Activated CD4-positive, alpha-beta memory T cell treated with anti-CD3 and anti-CD28 coated beads for 36 hours (primary cell): ENCODE measurements at places on chromosomes 5 and 9. TPM values are rescaled to one million over a fixed set of nuclear protein-coding genes. Genes with fewer than 3 reads are reported as not detected.

Gene INSL6
- total RNA-seq, result not detected

Gene GARNL3
- total RNA-seq, result 3.5 TPM

Gene PAXX
- total RNA-seq, result 71.2 TPM

DNA sequence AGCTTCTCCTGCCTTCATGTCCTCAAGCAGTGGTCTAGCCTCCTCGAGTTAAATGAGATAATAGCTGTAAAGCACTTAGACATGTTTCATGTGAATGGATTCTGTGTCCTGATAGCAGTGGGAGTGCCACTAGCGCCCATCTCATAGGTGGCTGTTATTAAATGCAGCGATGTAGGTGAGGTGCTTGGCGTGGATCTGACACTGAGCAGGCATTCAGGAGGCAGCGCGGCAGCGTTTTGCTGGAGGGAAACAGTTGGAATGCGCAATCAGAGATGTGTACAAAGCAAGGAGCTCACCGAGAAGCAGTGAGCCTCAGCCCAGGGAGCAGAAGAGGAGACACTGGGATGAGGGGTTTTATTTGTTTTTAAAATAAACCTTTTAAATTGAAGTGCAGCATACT is 106.6 kb downstream of the RGS3 start:
- no peaks in the 10 kb centered on the region for H3K27me3 ChIP-seq
- no peak overlapping the region for H3K27ac ChIP-seq
- no peak overlapping the region for H3K4me3 ChIP-seq

- no peak for DNase-seq
- H3K4me3 ChIP-seq, result no peak overlapping the region
- peaks cover 8% of the 10 kb centered on the region for H3K4me1 ChIP-seq
Measured at GRCh38 chr5:147448766-147449165, 61.1 kb downstream of the DPYSL3 start.

DNA sequence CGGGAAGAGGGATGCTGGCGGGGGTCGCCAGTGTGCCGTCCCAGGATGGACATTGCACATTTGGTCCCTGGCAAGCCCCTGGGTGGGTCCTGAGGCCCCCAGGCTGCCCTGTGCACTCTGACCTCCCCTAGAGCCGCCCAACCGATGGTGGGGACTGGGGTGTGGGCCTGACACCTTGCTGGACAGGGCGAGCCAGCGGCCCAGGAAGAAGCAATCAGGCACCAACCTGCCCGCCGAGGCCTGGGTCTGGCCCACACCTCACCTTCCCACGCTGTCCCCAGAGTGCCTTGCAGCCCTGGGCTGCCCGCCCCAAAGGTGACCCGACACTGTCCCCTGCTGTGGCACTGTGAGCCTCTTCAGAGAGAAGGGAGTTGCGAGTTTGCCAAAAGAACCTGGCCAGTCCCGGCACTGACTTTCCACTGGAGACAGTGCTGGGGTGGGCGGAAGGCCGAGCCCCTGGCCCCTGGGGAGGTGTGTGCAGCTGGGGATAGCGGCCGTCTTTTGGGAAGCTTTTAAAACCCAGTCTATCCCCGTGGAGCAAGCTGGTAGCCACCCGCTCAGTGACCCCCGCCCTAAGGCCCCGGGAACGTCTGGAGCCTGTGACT is 12.0 kb upstream of the NRARP start:
- H3K4me1 ChIP-seq, result no peaks in the 10 kb centered on the region
- no peaks in the 10 kb centered on the region for H3K36me3 ChIP-seq
- peaks cover 5% of the 10 kb centered on the region for H3K27me3 ChIP-seq
- no peak overlapping the region for H3K27ac ChIP-seq
- no peak overlapping the region for H3K4me3 ChIP-seq
- DNase-seq, result no peak

DNA sequence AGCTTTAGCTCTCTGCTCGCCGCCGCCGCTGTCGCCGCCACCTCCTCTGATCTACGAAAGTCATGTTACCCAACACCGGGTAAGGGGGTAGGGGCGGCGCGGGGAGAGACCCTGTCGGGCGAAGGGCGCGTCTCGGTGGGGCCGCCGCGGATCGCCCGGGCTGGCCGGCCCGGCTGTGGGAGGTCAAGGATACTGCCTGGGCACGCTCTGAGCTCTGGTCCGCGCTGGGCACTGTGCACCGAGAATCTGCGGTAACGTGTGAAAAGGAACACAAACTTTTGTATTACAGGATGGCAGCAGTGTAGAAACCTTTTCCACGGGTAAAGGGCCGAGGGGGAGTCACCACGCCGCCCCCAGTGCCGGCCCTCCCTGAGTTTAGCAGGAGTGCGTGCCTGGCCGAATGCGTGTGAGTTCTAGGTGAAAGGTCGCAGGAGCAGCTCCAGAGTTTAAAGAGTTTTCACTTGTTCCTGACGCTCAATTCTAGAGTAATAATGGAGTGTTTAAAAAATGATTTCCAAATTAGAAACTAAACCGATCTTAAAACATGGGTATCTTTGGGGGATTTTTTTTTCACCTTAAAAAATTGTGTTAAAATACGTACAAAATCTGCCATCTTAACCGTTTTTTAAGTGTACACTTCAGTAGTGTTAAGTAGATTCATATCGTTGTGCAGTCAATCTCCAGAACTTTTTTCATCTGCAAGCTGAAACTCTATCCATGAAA is at the start of gene HSDL2:
Gene HSDL2 (plus strand): TSS at position 7 of the 723 bp plus-strand sequence. CDS start 56 bp downstream, at position 63.
- peak within 1 kb of the TSS; percentile 97 for H3K4me3 ChIP-seq
- peak; percentile 51 for DNase-seq
- peaks cover 40% of the 10 kb centered on the region for H3K4me1 ChIP-seq
- H3K27ac ChIP-seq, result peak within 1 kb of the TSS; percentile 98
- H3K36me3 ChIP-seq, result no peaks in the 10 kb centered on the region

DNA sequence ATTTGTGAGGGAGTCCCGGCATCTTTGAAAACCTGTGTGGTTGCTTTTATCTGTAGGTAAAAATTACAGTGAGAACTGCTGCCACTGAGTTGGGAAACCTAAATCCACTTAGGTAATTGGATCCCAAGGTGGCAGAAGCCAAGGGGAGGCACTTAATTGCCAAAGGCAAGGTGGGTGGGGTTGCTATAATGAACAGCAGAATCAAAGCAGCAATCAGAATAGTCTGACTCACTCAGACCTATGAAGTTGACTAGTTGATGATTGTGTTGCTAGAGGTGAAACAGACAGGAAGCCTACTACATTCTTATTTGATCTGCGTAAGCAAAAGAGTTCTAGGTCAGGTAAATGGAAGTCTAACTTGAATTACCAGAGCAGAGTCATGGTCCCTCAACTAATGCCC is 17.3 kb upstream of the BICD2 start:
- H3K27ac ChIP-seq, result no peak overlapping the region
- H3K36me3 ChIP-seq, result no peaks in the 10 kb centered on the region
- H3K4me1 ChIP-seq, result no peaks in the 10 kb centered on the region

DNA sequence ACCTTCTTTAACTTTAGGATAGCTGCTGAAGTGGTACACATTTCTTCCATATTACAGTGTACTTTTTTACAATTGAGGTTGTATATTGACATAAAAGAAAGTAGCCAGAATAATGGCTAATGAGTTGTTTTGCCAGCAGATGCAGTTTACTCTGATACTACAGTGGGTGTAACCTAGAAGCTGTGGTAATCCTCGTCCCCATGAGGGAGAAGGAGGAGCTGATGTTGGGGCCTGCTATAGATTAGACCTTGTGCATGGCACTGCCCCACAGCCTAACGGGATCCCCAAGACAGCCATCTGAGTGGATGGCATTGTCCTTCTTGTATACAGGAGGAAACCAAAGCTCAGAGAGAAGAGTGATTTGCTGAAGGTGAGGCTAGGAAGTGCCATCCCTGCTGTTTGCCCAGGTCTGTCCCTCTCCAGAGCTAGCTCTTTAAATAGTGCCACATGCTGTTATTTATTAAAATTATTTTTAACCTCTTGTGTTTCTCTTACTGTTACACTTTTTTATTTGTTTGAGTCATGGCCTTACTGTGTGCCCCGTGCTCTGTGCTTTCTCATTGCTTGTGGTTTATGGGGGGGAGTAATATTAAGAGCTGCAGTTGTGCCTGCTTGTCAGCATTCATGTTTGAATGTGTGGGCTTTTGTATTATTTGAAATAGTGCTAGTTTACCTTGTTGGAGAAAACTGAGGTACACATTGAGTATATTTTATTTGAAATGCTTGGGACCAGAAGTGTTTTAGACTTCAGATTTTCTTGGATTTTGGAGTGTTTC is 65.3 kb downstream of the ICE1 start:
- no peak for DNase-seq
- H3K36me3 ChIP-seq, result peaks cover 17% of the 10 kb centered on the region
- no peak overlapping the region for H3K4me3 ChIP-seq
- H3K27me3 ChIP-seq, result no peaks in the 10 kb centered on the region
- peaks cover 8% of the 10 kb centered on the region for H3K4me1 ChIP-seq

- no peaks in the 10 kb centered on the region for H3K27me3 ChIP-seq
- no peak for DNase-seq
- H3K27ac ChIP-seq, result no peak overlapping the region
- H3K4me1 ChIP-seq, result peaks cover 10% of the 10 kb centered on the region
Measured at GRCh38 chr5:56638061-56638621, 177.2 kb upstream of the MAP3K1 start.
